ENCODE measurements at places on chromosomes 5 and 9.

DNA sequence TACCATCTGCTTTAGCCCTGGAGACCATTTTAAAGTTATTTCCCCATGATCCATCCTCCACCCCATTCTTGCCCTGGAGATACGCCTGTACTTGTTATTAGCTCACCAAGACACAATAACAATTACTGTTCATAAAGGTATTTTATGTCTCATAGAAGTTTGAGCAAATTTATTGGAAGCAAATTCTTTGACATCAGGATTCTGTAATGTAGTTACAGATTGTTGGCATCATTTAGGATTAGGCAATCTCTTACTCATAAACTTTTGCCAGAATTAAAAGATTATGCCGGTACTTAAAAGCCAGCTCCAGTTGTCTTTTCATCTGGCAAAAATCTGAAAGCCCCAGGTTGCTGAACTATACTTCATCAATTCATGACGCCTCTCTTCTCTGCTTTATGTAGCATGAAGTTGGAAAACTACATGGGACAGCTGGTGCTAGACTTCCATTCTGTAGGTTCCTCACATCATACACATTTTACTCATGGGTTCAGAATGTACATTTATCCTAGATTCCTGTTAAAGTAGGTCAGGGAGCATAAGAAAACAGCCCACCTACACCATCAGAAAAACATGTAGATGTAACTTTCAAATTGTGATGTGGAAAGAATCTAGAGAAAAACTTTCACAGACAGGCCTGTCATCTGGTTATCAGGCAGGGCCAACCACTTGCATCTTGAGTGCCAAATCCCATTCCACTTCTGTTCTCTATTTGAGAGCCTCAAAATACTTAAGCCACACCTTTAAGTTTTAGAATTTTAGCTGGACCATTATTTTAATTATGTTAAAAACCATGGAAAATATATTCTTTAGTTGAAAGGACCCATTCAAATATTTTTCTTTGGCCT lies 14.0 kb downstream of the ATP10B start:
- no peak for DNase-seq

DNA sequence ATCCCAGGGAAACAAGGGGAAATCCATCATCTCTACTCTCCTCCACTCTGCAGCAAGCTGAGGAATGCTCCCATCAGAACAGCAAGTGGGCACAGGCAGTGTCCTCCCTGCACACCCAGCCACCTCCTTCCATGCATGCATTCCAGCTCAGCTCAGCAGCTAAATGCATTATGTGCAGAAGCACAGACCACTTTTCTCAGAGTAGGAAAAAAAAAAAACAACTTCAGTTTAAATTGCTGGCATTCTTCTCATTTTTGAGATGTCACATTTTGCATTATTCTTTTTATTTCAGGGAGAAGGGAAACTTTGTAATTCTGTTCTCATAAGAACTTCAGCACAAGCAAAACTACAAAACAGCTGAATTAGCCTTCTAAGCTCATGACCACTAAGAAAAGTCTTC lies 312.2 kb downstream of the SEMA5A start:
- DNase-seq, result no peak

DNA sequence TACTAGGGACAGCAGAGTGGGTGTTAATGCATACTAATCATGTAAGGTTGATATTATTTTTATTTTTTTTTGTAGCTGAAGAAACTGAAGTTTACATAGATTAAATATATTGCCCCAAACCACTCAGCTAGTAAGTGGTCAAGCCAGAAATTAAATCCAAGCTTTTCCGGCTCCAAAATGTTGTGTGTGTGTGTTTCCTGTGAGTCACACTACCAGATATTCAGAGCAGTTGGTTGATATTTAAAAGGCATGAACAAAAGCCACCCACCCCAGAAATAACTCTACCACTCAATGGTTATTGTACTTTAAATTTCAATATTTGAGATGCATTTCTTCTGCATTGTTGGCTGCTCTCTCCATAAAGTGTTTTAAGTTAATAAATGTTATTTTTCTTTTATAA lies 29.5 kb downstream of the KCNN2 start:
- DNase-seq, result no peak

DNA sequence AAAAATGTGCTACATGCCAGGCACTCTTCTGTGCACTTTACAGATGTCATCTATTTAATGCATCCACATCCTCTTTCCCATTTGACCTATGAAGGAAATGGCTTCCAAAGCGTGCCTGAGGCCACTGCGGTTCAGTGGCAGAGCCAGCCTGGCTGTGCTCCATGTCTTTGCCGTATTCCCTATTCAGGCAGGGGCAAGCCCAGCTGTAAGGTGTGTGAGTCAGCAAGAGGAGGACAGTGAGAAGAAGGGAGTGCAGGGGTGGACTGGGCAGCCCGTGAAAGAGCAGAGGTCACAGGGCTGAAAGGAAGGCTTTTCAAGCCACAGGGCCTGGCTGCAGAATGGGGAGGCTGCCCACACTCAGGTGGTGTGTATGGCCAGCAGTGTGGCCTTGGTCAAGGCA lies 91.7 kb downstream of the HRH2 start:
- DNase-seq, result no peak

DNA sequence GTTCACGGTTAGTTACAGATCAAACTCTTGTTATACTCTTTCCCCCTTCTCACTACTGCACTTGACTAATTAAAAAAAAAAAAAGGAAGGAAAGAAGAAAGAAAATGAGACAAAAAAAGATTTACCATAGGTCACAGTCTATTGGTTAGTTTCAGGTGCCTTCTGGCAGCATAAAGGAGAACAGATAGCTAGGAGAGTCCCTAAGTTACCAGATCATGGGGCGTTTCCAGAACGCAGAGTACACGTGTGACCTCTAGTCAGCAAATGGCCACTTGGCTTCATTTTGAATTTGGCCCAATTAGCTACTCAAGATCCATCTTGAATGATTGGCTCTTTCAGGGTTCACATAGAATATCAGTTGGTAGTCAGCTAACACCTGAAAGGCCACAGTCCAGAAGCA lies 20.3 kb upstream of the TMEM171 start:
- no peak for DNase-seq

DNA sequence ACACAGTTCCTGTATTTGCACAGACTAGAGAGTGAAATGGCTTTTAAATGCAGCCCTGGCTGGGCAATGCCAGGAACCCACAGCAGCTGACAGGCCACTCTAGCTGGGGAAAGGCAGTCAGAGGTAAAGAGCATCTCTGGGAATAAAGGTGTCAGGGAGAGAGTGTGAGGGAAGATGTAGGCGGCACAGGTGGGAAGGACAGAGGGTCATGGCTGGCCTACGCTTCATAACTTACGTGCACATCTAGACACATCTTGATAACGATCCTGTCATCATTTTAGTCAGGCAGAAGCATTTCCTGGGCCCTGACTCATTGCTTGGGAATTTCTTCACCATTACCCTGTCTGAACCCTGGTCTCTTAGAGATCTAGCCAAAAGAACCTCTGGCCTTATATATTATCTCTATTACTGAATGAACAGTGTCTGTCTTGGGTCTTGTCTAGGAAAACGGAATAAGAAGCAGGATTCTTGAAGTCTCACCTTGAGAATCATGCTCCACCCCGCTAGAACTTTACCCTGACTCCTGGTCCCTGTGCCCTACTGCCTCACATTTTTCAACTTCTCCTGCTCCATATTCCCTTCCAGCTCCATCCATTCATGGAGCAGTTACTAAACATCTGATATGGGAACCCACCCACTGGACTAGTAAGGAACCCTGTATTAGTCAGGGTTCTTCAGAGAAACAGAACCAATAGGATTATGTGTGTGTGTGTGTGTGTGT lies 106.4 kb upstream of the ELL2 start:
- no peak for DNase-seq

GRCh38 chr5:52870448-52870847 lies 82.7 kb downstream of the ITGA1 start:
- DNase-seq, result no peak

DNA sequence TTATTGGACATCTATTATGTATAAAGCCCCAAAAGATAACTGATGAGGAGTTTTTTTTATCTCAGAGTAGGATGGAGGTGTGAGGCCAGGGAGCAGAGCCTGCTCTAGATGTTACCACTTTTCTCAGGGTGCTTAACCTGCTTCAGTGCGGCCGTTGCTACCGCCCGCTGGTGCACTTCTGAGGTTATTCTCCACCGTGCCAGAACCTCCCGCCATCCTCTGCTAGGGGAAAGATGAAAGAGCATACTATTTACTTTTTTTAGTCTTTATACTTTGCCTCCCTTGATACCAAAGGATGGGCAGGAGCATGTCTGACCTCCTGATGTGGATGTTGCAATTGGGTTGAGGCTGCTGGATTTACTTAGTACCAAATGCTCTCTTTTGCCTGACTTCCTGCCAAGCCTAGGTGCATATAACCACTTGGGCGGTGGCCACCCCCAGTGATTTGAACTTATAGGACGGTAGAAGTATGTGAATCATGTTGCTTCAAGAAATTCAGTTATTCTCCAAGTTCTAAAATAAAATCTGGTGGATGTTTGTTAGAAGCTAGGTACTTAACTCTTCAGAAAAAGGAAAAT lies 71.1 kb upstream of the HSPB3 start:
- DNase-seq, result no peak

- no peak for DNase-seq
Measured at GRCh38 chr5:102797322-102797884, 42.3 kb downstream of the PAM start.

DNA sequence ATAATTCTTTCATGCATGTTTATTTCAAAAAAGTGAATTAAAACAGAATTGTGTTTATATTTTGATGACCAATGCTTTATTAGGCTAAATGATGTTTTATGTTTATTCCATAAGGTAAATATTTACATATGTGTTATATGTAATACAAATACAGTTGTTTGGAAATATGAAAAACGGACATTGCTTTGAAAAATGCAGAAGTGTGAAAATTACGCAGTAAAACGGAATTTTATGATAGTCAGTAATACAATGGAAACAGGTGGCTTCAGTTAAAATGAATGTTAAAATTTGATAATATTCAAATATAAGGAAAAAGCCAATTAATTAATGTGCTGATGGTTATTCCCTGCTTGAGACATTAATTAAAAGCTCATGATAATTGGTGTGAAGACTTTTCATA lies 1633.8 kb downstream of the MAT2B start:
- DNase-seq, result no peak

DNA sequence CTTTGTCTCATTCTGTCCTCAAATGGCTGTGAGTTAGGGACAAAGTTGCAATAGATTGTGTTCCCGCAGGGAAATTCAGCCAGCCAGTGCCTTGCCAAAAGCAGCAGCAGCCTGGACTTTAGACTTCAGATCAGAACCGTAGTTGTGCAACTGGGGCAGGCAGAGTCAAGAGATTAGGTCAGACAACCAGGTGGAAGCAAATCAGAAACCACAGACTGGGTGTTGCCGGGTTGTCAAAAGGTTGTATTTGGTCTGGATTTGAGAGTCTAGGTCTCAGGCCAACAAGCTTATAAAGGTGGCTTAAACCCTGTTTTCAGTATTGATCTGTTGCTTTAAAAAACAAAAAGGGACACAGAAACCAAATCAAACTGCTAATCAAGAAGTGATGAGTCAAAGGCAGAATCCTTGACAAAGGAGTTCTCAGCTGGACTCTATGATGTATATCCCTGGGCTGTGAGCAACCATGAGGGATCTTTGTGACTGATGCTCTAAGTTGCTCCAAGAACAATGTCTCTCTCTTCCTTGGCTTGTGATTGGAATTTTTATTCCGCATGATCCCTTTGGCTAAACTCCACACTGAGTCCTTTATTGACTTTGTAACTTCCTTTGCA lies 20.9 kb downstream of the RFK start:
- no peak for DNase-seq

- no peak for DNase-seq
Measured at GRCh38 chr5:133368916-133369783, 243.2 kb downstream of the FSTL4 start.

GRCh38 chr5:1519631-1520210 lies 4.0 kb downstream of the LPCAT1 start:
- DNase-seq, result no peak

- DNase-seq, result no peak
Measured at GRCh38 chr5:82513738-82514137, 235.6 kb upstream of the RPS23 start.

- DNase-seq, result no peak
Measured at GRCh38 chr9:4657426-4658159, 4.5 kb upstream of the PLPP6 start.

DNA sequence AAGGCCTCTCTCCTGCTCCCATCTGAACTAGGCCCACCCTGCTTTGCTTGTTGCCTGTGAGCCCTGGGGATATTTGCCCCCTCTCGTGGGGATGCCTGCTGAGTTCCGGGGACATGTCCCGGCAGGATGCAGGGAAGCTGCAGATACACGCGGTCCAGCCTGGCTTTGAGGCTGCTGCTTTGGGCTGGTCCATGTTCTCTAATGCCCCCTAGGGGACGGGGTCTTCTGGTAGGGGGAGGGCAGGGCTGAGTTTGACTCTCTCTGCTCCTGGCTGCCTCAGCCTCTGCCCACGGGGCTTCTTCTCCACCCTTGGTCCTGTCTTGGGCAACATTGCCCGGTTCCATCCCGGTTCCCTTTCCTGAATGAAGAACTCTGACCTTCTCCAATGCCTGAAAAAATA lies 84.9 kb upstream of the ASS1 start:
- DNase-seq, result no peak

DNA sequence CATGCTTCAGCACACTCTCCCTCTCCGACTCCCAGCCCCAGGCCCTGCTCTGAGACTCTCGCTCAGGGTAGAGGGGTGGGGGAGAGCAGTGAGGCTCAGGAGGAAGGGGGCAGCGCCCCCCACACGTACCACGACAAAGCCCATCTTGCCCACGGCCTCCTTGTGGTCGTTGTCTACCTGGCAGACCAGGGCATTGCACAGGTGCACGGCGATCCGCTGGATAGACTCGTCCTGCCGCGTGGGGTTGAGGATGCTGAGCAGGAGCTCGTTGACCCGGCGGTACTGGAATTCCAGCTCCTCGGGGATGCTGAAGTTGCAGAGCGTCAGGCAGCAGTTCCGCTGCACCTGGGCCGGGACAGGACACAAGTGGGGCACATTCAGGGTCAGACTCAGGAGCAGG lies 18.5 kb upstream of the ZDHHC12 start:
- DNase-seq, result no peak

GRCh38 chr5:145220481-145220880 lies 614.7 kb downstream of the PRELID2 start:
- no peak for DNase-seq

GRCh38 chr5:57658018-57658417 lies 175.4 kb upstream of the ACTBL2 start:
- no peak for DNase-seq

DNA sequence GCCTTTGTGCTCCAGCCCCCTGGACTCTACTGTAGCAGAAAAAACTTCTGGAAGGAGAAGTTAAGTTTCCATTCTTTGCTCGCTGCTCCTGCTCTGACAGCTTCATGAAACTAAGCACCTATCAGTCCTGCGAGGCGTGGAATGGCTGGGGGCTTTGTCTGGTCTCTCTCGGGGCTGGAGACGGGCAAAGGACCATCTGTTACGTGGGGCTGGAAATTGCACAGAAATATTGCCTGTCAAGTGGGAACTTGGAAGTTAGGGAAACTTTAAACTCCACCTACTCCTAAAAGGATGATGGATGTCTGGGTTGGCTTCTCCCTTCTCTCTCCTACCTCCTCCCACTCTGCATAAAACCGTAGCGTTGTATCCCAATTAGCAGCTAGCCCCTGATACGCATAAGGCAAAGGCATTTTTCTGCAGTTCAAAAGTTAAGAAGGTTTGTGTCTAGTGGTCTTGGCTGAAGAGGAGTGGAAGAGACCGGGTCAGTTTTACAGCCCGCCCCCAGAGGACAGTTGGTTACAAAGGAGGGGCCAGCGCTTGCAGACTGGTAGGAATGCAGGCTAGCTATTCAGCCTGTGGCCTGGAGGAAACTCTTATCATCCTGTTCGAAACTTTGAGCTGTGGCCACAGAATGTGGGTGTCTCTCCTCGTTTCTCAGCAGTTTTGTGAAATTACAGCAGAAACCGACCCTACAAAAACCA lies 1.3 kb downstream of the FBXL7 start:
- no peak for DNase-seq
